ENCODE measurements at places on chromosomes 3 and 15. TPM values are rescaled to one million over a fixed set of nuclear protein-coding genes. Genes with fewer than 3 reads are reported as not detected.

Gene DZIP1L
- total RNA-seq = not detected

- H3K4me1 ChIP-seq = peaks cover 45% of the 10 kb centered on the region
- H3K36me3 ChIP-seq = peaks cover 35% of the 10 kb centered on the region
- peak; percentile 92 for DNase-seq
- peak within 1 kb of the TSS; percentile 97 for H3K27ac ChIP-seq
Measured at GRCh38 chr3:15427182-15427880, at the start of the genes EAF1 and METTL6. Gene EAF1 (plus strand): TSS chr3:15427598. CDS start chr3:15427780, 182 bp downstream. Gene METTL6 (minus strand): TSS chr3:15427544. CDS start chr3:15426511, 1,033 bp downstream.

GRCh38 chr15:81155375-81156218, 21.5 kb downstream of the CFAP161 start:
- H3K4me3 ChIP-seq = no peak overlapping the region
- H3K27ac ChIP-seq = no peak overlapping the region
- H3K36me3 ChIP-seq = no peaks in the 10 kb centered on the region
- peaks cover 3% of the 10 kb centered on the region for H3K4me1 ChIP-seq
- peak; percentile 18 for DNase-seq
- H3K27me3 ChIP-seq = peaks cover 7% of the 10 kb centered on the region

DNA sequence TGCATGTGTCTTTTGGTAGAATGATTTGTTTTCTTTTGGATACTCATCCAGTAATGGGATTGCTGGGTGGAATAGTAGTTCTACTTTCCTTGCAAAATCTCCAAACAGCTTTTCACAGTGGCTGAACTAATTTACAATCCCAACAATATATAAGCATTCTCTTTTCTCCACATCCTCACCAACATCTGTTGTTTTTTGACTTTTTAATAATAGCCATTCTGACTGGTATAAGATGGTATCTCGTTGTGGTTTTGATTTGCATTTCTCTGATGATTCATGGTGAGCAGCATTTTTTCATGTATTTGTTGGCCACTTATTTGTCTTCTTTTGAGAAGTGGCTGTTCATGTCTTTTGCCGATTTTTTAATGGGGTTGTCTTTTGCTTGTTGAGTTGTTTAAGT, 55.8 kb downstream of the ST8SIA2 start:
- no peak overlapping the region for H3K4me3 ChIP-seq
- no peaks in the 10 kb centered on the region for H3K4me1 ChIP-seq
- H3K36me3 ChIP-seq = no peaks in the 10 kb centered on the region
- no peak for DNase-seq
- H3K27ac ChIP-seq = no peak overlapping the region
- peaks cover 2% of the 10 kb centered on the region for H3K27me3 ChIP-seq

DNA sequence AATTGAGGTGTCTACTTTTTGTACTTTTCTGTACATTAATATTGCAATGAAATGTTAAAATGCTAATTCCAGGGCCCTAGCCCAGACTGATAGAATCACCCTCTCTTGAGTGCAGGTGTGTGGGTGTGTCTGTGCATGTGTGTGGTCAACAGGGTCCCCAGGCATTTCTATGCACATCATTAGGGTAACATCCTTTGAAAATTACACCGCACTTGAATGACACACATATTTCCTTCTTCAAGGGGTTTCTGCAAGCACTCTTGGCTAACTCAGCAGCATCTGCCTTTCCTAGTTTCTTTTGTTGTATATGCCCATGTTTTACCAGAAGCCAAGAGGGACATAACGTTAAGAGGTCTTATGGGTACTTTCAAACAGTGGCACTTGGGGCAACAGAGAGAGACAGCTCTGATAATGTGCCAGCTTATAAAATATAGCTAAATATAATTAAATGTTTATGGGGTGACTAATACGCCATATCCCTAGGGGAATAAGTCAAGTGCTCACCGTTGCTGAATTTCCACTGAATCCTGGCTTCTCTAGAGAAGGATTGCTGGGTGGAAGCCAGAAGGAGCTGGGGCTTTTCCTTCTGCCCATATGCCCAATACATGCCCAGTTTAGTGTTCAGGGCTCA, 54.5 kb upstream of the LRIG1 start:
- no peaks in the 10 kb centered on the region for H3K4me1 ChIP-seq
- no peak overlapping the region for H3K4me3 ChIP-seq
- no peaks in the 10 kb centered on the region for H3K27me3 ChIP-seq
- H3K27ac ChIP-seq = no peak overlapping the region
- no peak for DNase-seq

GRCh38 chr3:165918657-165918979, 81.4 kb upstream of the BCHE start:
- no peak overlapping the region for H3K4me3 ChIP-seq
- DNase-seq = no peak
- no peaks in the 10 kb centered on the region for H3K4me1 ChIP-seq

Gene SCAPER
- total RNA-seq = 35.2 TPM

GRCh38 chr3:138097192-138098172, 17.9 kb downstream of the DZIP1L start:
- H3K27ac ChIP-seq = no peak overlapping the region
- H3K27me3 ChIP-seq = peaks cover 2% of the 10 kb centered on the region
- H3K4me1 ChIP-seq = no peaks in the 10 kb centered on the region
- no peak for DNase-seq
- no peak overlapping the region for H3K4me3 ChIP-seq

GRCh38 chr3:64578062-64578770, 109.6 kb downstream of the ADAMTS9 start:
- no peaks in the 10 kb centered on the region for H3K27me3 ChIP-seq
- H3K4me3 ChIP-seq = no peak overlapping the region
- H3K4me1 ChIP-seq = no peaks in the 10 kb centered on the region
- no peaks in the 10 kb centered on the region for H3K36me3 ChIP-seq
- DNase-seq = no peak

- no peak overlapping the region for H3K4me3 ChIP-seq
- no peak for DNase-seq
- H3K27ac ChIP-seq = no peak overlapping the region
- H3K27me3 ChIP-seq = no peaks in the 10 kb centered on the region
- H3K36me3 ChIP-seq = no peaks in the 10 kb centered on the region
- peaks cover 4% of the 10 kb centered on the region for H3K4me1 ChIP-seq
Measured at GRCh38 chr15:43538091-43538490, 20.7 kb downstream of the MAP1A start.

Gene ZBTB47
- 0.60 TPM for total RNA-seq

DNA sequence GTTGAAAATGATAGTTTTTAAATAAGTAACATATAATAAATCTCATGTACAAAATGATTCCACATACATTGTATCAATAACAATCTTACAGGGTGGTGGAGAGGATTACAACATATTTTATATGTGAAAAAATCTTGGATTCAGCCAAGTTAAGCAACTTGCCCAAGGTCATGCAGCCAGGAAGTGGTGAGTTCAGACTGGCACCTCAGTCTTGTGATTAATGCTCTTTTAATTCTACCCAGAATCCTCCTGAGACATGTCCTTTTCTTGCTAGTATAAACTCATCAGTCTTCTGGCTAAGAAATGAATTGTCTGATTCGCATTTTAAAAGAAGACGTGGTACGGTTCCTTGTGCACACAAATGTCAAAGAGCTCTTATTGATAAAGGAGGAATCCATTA, 4.5 kb upstream of the MYRIP start:
- H3K27ac ChIP-seq = no peak overlapping the region
- H3K36me3 ChIP-seq = no peaks in the 10 kb centered on the region
- no peak for DNase-seq
- H3K4me1 ChIP-seq = peaks cover 7% of the 10 kb centered on the region

GRCh38 chr3:11445883-11446282, 173.7 kb downstream of the ATG7 start:
- H3K36me3 ChIP-seq = peaks cover 19% of the 10 kb centered on the region
- H3K27ac ChIP-seq = no peak overlapping the region
- no peaks in the 10 kb centered on the region for H3K4me1 ChIP-seq
- DNase-seq = no peak
- H3K27me3 ChIP-seq = no peaks in the 10 kb centered on the region

Gene AGTR1
- not detected for total RNA-seq

DNA sequence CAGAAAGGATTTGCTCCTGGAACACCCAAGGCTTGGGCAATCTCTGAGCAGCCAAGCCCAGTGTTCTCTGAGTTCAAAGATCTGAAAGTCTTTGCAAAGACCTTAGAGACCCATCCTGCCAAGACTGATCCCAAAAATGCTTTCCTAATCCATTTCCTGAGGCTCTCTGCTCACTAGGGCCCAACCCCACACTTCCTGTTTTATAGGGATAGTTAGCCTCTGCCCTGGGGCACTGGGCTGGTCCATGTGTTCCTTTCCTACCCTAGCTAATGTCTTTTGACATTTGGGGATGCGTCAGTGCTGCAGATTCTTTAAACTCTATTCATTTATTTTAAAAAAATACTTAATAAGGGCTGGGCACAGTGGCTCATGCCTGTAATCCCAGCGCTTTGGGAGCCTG, 372.7 kb downstream of the ROBO2 start:
- DNase-seq = no peak
- H3K27ac ChIP-seq = no peak overlapping the region
- no peaks in the 10 kb centered on the region for H3K4me1 ChIP-seq
- H3K36me3 ChIP-seq = no peaks in the 10 kb centered on the region

Gene KNG1
- not detected for total RNA-seq

DNA sequence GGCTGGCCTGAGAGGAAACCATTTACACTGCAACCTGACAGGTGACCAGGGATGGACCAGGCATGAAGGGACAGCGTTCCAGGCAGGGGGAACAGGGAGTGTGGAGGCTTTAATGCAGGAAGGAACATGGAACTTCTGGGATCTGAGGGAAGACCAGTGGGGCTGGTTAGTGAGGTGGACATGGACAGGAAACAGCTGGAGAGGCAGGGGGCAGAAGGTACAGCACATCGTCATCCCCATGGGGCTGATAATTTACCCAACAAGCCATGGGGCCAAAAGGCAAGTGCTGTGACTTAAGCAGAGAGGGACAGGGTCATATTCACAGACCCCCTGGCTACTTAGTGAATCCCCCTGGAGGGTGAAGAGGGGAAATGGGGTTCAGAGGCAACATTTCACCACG, 77.0 kb upstream of the LARS2 start:
- DNase-seq = no peak
- H3K4me3 ChIP-seq = no peak overlapping the region
- no peaks in the 10 kb centered on the region for H3K36me3 ChIP-seq
- peaks cover 5% of the 10 kb centered on the region for H3K27me3 ChIP-seq
- H3K4me1 ChIP-seq = peaks cover 3% of the 10 kb centered on the region
- no peak overlapping the region for H3K27ac ChIP-seq

Gene CFAP161
- total RNA-seq = not detected

Gene DNAJC13
- 29.9 TPM for total RNA-seq

- peaks cover 98% of the 10 kb centered on the region for H3K4me1 ChIP-seq
- peaks cover 58% of the 10 kb centered on the region for H3K36me3 ChIP-seq
Measured at GRCh38 chr3:111610612-111611054, 15.5 kb upstream of the ZBED2 start.

Gene ATRIP
- 16.8 TPM for total RNA-seq

GRCh38 chr3:111737706-111738086, 121.4 kb upstream of the PHLDB2 start:
- H3K4me1 ChIP-seq = peaks cover 15% of the 10 kb centered on the region
- no peak for DNase-seq
- H3K4me3 ChIP-seq = no peak overlapping the region
- no peak overlapping the region for H3K27ac ChIP-seq
- no peaks in the 10 kb centered on the region for H3K27me3 ChIP-seq
- peaks cover 2% of the 10 kb centered on the region for H3K36me3 ChIP-seq

DNA sequence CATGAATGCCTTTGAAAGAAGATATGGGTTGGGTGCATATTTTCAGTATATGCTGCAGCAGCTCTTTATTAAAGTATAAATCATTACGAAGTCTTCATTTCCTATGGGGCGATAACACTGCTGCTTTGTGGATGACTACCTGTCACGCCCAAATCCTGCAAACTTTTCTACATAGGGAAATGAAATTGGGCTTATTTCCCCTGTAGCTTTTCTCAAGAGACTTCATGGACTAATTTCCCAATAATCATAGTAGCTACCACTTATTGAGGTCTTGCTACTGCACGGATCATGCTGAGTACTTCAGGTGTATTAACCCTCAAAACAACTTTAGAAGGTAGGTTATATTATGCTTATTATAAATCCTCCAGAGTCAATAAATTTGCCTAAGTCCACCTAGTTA, 8.0 kb downstream of the TGFBR2 start:
- peak overlapping the region; percentile 94 for H3K27ac ChIP-seq
- DNase-seq = no peak
- H3K4me1 ChIP-seq = peaks cover 92% of the 10 kb centered on the region

DNA sequence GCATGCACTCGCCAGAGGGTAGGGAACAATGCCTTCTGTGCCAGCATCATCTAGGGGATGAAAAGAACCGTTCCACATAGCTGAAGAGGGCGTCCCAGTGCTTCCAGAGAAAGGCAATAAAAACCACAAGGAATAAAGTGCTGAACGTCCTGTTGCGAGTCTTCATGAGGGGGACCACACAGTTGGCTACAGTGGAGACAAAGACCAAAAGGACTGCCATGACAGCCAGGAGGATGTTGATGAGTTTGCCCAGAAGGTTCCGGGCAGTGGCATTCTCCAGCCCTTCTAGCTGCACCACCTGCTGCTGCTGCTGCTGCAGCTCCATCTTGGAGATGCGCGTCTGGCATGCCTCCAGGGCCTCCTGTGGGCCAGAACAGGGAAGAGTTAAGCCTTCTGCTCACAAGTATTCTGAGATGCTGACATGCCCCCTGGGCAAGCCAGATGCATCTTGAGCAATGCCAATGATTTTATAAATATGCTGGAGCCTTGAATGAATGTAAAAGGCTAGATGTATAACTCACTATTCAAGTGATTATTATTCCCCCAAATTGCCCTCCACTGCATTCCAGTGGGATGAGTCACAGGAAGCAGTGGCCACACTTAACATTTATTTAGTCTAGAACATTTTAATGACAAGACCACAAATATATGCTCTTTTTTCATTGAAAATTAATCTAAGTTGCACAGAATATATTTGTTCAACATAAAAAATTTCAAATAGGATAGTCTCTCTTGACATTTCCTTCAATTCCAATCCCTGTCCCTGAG, 45.1 kb upstream of the PLXND1 start:
- H3K27ac ChIP-seq = no peak overlapping the region
- no peaks in the 10 kb centered on the region for H3K27me3 ChIP-seq
- H3K4me1 ChIP-seq = peaks cover 2% of the 10 kb centered on the region
- H3K4me3 ChIP-seq = no peak overlapping the region
- DNase-seq = no peak
